Nasal cavity respiratory epithelium epithelial cell of viscerocranial mucosa (primary cell): ENCODE measurements at places on chromosomes 13 and 19. TPM values are rescaled to one million over a fixed set of nuclear protein-coding genes. Genes with fewer than 3 reads are reported as not detected.

Gene FCAR
- not detected in 2 replicates for total RNA-seq

Gene ZNF793
- total RNA-seq: 2.7 and 7.0 TPM in 2 replicates

Gene GNA15
- total RNA-seq: 93.0 and 95.7 TPM in 2 replicates

Gene CGB5
- not detected in 2 replicates for total RNA-seq

Gene FREM2
- total RNA-seq: under 0.01 and 0.07 TPM in 2 replicates

Gene NLRP5
- not detected in 2 replicates for total RNA-seq

Gene ATP8A2
- total RNA-seq: under 0.01 and 0.07 TPM in 2 replicates

Gene ATP7B
- 5.1 and 8.0 TPM in 2 replicates for total RNA-seq

Gene TEX101
- total RNA-seq: not detected in 2 replicates

Gene AMH
- total RNA-seq: 0.34 and 0.78 TPM in 2 replicates

Gene C1QTNF9
- not detected in 2 replicates for total RNA-seq

Gene ARID3A
- total RNA-seq: 12.0 and 12.4 TPM in 2 replicates

Gene MAST3
- 1.7 and 5.1 TPM in 2 replicates for total RNA-seq

Gene ERICH4
- total RNA-seq: not detected in 2 replicates

Gene TEX30
- 9.0 and 20.2 TPM in 2 replicates for total RNA-seq

Gene LRG1
- total RNA-seq: 2.1 TPM in 1 of 2 replicates, not detected in the other

Gene ZBTB7A
- total RNA-seq: 22.2 and 67.0 TPM in 2 replicates

Gene COL4A1
- total RNA-seq: 11.3 and 45.3 TPM in 2 replicates

Gene CEACAM4
- not detected in 2 replicates for total RNA-seq

Gene ZNF583
- total RNA-seq: 6.8 and 8.0 TPM in 2 replicates

Gene CERS1
- 0.43 and 0.68 TPM in 2 replicates for total RNA-seq

Gene CEBPA
- 9.9 and 13.2 TPM in 2 replicates for total RNA-seq

Gene KLK2
- not detected in 2 replicates for total RNA-seq

Gene PPAN
- 63.2 and 67.8 TPM in 2 replicates for total RNA-seq

Gene IZUMO4
- total RNA-seq: 1.9 and 2.4 TPM in 2 replicates

Gene MAP2K2
- 141 and 146 TPM in 2 replicates for total RNA-seq

Gene TMEM150B
- not detected in 2 replicates for total RNA-seq

Gene TPTE2
- total RNA-seq: not detected in 2 replicates

Gene SCEL
- 47.2 and 60.5 TPM in 2 replicates for total RNA-seq

Gene ZNF426
- 26.3 and 26.7 TPM in 2 replicates for total RNA-seq

Gene ADGRE3
- total RNA-seq: not detected in 2 replicates

Gene MPND
- total RNA-seq: 3.8 and 7.5 TPM in 2 replicates

Gene LRRC4B
- total RNA-seq: not detected in 2 replicates

Gene CGB2
- total RNA-seq: not detected in 2 replicates

Gene CRB3
- 34.7 and 79.3 TPM in 2 replicates for total RNA-seq

Gene ZNF536
- not detected in 2 replicates for total RNA-seq

Gene OXGR1
- total RNA-seq: not detected in 2 replicates

Gene TMEM255B
- 1.00 and 3.4 TPM in 2 replicates for total RNA-seq

Gene HCN2
- 0.34 and 1.3 TPM in 2 replicates for total RNA-seq

Gene C1QTNF9B
- not detected in 2 replicates for total RNA-seq

Gene DNM2
- 64.3 and 144 TPM in 2 replicates for total RNA-seq

Gene KCNRG
- total RNA-seq: 2.4 and 4.8 TPM in 2 replicates

Gene CCDC122
- total RNA-seq: 11.3 and 14.5 TPM in 2 replicates

Gene CLEC11A
- total RNA-seq: under 0.01 and 0.07 TPM in 2 replicates

Gene FAM216B
- not detected in 2 replicates for total RNA-seq

Gene SGTA
- 30.1 and 41.6 TPM in 2 replicates for total RNA-seq

Gene NTF4
- total RNA-seq: 4.9 and 5.5 TPM in 2 replicates

Gene CGB8
- not detected in 2 replicates for total RNA-seq
